Renal cortical epithelial cell (primary cell): ENCODE measurements at places on chromosomes 3 and 15. TPM values are rescaled to one million over a fixed set of nuclear protein-coding genes. Genes with fewer than 3 reads are reported as not detected.

DNA sequence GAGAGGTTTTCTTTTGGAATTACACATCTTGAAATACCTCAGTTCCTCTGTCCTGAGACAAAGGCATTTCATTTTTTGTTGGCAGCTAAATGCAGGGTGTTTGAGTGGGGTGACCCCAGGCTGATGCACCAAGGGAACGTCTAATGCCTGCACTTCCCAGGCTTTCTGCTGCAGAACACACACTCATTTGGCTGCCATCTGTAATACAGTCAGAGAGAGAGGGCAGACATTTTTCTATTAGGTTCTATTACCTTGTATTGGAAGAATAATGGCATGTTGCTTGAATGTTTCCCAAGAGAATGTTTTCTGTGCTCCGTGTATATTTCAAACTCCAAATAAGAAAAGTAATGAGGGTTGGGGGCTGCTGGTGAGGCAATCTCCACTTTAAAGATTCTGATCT is 87.1 kb downstream of the PTPRG start:
- no peak for DNase-seq

DNA sequence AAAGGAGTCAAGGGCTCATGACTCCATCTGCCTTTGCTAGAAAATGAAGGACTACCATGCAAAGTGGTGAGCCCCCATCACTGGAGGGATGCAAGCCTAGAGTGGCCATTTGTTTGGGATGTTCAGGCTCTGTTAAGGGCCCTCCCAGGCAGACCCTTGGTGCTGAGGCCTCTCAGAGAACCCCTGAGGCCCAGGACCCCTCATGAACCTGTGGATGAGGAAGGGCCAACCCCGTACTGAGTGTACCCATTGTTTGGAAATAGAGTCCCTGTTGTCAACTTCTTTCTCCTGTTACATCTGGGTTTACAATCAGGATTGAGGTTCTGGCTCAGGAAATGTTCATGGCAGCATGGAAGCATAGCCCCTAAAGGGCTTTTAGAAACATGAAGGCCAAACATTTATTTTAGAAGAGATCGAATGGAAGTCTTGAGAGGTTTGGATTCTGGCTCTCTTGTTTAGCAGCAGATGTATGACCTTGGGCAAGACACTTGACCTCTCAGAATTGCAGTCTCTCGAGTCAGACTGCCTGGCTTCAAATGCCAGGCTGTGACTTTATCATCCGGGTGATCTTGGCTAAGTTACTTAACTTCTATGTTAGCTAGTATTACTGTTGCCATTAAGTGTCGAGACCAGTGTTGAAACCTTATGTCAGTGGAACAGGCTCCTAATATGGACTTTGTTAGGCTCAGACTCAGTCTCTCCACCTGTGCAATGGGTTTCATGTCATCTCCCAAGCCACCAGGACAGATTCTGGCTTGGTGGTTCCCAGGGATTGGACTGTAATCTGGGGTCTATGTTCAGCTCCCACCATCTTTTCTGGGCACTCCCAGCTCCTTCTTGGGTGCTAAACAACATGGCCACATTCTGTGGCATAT is 12.4 kb downstream of the ITGA11 start:
- no peak for DNase-seq

DNA sequence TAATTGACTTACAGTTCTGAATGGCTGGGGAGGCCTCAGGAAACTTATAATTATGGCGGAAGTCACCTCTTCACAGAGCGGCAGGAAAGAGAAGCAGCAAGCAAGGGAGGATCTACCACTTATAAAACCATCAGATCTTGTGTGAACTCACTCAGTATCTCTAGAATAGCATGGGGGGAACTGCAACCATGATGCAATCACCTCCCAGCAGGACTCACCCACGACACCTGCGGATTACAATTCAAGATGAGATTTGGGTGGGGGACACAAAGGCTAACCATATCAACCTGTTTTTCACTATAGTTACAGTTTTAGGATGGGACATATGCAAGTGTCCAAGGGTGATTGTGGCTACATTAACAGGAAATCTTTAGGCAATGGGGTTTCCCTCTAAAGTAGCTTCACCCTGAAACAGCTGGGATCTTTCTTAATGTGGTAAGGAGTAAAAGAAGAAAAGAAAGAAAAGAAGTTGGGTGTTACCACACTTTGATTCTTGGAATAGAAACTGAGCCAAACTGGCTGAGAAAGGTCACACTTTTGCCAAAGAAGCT is 453.8 kb downstream of the OTOL1 start:
- no peak for DNase-seq

- no peak for DNase-seq
Observed at GRCh38 chr3:108201258-108201657, 21.0 kb downstream of the IFT57 start.

DNA sequence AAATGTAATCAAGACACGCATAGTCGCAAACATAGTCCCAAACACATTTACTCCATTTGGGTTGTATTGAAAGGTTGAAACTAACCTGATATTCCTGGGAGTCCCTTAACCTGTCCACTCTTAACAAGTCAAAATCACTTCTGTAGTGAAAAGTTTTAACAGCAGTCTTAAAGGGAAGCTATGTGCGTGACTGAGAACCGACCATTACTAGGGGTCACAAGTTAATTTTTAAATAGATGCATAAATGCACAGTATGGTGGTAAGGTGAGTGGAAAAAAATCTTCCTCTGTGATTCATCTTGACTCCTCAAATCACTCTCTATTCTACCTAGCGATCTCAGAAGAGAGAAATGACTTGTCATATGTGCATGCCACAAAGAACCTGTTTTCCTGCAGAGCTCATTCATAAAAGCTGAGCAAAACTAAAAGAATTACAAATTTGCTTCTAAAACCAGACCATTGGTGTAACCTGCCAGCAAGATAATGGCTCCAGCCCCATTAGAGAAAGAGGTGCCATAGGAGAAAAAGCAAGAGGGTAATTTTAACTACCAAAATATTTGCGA is 4.8 kb downstream of the GPR15 start:
- peak; percentile 65 for DNase-seq

DNA sequence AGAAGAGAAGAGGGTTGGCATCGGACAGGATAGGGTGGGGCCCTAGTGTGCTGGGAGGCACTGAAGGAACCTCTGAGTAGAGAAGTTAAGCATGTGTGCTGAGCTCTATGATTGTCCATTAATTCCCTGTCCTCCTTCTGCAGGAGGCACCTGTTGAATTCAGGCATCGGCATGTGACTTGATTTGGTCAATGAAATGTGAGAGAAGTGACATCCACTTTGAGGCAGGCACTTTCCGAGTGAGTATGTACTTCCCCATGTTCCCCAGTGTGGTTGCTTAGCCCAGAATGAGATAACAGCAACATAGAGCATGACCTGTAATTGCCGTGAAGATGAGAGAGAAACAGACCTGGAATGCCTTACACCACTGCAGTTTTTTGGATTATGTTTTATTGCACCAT is 224.8 kb downstream of the RPLP1 start:
- DNase-seq, result no peak

GRCh38 chr3:147267434-147267833 is 138.9 kb downstream of the ZIC4 start:
- no peak for DNase-seq

DNA sequence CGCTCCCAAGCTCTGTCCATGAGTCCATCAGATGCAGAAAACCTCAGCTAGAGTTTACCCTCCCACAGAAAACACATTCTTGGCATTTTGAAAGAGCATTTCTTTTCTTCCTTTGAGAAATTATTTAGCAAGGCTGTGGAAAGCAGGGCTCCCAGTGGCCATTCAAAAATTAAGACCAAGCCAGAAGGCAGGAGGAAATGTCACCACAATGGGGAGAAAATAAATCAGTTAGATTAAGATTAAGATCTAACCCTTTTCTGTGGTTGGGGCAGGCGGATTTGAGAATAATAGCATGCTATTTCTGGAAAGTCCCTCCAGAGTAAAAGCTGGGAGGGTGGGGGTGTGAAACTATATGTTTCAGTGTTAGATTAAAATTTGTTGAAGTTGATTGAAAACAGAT is 20.2 kb downstream of the LRIG1 start:
- no peak for DNase-seq

DNA sequence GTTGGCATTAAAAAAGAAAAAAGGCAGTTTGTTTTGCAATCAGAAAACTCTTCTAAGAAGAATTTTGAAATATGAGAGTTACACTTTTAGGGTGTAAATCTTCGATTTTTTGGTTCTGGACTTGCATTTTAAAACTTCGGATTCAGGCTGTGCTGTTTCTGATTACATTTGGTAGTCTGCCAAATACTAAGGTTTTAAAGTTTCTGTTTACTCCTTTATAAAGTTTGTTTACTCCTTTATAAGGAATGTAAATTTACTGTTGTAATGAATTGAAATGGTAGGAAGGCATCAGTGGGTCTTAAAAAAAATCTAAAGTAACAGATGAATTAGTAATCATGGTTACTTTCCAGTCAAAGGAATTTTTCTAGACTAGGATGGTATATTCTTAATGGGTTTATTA is 14.1 kb downstream of the FXR1 start:
- DNase-seq, result peak; percentile 11

DNA sequence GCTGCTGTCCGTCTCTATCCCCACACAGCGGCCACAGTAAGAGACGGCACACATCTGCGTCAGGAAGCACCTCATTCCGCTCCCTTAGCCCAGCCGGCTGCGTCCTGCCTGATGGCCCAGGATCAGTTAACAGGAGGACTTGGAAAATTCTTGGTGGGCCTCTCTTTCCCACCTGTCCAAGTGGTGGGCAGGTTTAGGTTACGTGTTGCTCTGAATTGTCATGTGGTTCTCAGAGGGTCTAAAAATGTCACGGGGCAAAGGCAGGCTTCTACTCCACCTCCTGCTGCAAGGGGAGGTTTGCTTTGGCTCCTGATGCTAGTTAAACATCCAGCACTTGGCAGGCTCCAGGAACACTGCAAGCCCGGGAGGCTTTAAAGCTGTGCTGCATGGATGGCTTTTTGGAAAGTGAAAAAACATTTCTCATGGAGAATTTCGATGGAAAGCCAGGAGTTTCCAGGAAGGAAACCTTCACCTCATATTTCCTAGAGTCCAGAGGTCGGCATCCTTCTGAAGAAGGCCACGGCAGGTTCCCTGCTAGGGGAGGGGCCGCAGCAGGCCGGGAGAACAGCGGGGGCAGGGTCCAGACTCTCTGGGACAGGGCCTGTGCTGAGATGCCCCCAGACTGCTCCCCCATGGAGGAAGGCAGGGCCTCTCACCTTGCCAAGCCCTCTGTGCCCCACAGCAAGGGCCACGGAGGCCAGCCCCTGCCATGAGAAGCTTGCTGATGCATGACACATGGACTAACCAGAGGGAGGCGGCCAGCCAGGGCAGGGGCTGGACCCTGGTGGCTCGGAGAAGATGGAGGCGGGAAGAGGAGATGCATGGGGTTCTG is 10.8 kb downstream of the CTSH start:
- no peak for DNase-seq

DNA sequence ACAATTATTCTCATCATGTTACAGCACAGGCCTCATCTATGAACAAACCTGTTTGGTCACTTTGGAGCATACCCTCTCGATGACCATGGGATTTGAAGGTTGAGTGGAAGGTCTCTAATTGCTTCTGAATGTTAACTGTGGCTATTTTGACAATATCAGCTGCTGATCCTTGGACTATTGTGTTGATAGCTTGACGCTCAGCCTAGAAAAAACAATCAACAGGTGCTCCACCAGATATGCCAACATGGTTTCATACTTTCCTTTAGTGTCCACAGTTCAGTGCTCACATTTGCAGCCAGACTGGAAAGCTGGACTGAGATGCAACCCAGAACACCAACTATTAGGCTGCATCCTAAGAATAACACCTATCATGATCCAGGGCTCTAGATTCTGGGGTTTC is 109.7 kb downstream of the POLQ start:
- DNase-seq, result no peak

- no peak for DNase-seq
Observed at GRCh38 chr15:36860792-36861191, 239.6 kb downstream of the MEIS2 start.

DNA sequence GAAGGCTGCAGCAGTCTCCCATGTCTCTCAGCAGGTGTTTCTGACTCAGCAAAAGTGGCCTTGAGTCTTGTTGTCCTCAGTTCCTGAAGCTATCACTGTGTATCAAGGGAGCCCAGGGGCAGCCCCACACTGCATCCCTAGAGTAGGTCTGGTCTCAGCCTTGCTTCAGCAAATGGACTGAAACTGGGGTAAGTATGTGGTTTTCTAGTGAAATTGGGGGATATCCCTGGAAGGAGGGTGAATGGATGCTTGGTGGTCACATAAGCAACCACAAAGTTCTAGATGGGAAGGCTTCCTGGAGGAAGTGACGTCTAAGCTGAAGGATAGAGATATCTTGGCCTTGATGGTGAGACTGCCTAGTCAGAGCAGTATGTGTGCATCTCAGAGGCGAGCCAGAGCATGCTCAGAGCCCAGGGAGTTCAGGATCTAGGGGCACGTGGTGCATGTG is 38.4 kb downstream of the TMEM158 start:
- DNase-seq, result no peak

- DNase-seq, result peak; percentile 24
Observed at GRCh38 chr15:71338265-71338664, 223.0 kb downstream of the THSD4 start.

DNA sequence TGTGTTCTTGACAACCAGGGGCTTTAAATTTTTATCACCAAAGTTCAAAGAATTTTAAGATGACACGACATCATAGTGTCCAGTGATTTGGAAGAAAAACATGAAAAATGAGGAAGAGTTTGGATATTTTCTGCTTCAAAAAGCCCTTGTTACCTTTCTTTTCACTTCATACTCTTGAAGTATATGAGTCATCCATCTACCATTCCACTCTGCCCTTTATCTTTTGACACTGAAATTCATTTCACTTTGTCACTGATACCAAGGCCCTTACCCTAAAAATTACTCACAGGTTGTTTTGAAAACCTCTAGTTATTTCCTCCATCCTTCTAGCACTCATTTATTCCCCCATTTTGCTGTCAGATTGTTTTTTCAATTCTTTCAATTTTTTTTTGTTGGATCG is 42.7 kb downstream of the OR5H15 start:
- DNase-seq, result no peak

GRCh38 chr3:9617056-9617455 is 32.2 kb upstream of the MTMR14 start:
- DNase-seq, result no peak

- peak; percentile 65 for DNase-seq
Observed at GRCh38 chr3:190319660-190320059, 2.6 kb downstream of the CLDN1 start.

GRCh38 chr3:152419748-152420147 is 151.0 kb downstream of the MBNL1 start:
- no peak for DNase-seq

GRCh38 chr15:88661761-88662556 is 23.1 kb downstream of the ISG20 start:
- no peak for DNase-seq

The PTPN9 gene
- total RNA-seq, result 28.5 and 37.0 TPM in 2 replicates

The SNX22 gene
- total RNA-seq, result 0.17 and 0.70 TPM in 2 replicates

The PAQR5 gene
- total RNA-seq, result 8.2 and 8.9 TPM in 2 replicates

The FETUB gene
- total RNA-seq, result not detected in 2 replicates

The INKA1 gene
- total RNA-seq, result 0.15 and 0.17 TPM in 2 replicates

The CYP1A2 gene
- not detected in 2 replicates for total RNA-seq

The SNRPN gene
- 182 and 217 TPM in 2 replicates for total RNA-seq

The ITIH1 gene
- not detected in 2 replicates for total RNA-seq

The PATL2 gene
- not detected in 2 replicates for total RNA-seq

The VIPR1 gene
- 0.25 and 0.69 TPM in 2 replicates for total RNA-seq

The TMEM212 gene
- total RNA-seq, result not detected in 2 replicates
